DMS79 (cell line): ENCODE measurements at places on chromosomes 5 and 9.

DNA sequence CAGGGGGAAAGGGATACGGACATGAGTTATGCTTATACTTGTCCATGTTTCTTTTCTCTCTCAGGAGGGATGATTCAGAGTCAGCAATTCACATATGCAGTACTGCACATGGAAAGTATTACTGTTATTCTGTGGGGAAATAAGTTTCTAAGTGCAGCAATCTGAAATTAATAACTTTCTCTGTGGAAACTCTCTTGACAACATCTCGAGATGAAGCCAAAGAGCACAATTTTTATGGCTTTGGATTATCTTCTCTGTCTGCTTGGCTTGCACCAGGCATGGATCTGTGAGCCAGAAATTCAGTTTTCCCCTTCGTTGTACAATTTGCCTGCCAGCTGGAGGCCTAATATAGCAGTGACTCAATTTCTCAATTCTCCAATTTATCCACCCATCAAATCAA lies 2.5 kb upstream of the NDFIP1 start:
- no peak for DNase-seq

DNA sequence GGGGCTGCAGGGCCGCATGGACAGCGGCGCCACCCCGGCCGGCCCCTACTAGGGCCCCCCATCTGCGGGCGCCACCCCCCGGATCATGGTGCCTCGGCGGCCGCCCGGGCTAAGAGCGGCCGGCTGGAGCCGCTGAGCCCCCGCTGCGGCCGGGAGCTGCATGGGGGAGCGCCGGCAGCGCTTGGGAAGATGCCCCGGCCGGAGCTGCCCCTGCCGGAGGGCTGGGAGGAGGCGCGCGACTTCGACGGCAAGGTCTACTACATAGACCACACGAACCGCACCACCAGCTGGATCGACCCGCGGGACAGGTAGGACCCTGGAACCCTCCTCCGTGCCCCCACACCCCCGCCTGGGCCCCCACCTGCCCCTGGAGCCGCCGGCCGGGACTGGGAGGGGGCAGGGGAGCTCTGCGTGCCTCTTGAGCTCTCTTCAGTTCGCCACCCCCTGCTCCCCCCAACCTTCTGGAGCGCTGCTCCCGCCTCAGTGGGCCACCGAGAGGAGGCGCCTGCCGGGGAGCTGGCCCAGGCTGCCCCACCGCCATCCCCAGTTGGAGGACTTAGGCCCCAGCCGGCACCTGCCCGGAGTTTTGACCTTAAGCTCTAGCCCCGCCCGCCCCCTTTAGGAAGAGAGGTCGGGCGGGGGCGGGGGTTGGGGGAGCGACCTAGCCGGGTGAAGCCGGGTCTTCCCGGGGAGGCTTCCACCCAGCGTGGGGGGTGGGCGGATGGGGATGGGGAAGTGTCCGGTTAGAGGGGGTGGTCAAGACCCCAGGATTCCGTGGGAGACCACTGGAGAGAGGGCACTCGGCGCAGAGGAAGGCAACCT lies 730 bp downstream of the WWC1 start:
- no peak for DNase-seq

- no peak for DNase-seq
These were observed 246.0 kb upstream of the KIF2A start for GRCh38 chr5:62059960-62060359.

DNA sequence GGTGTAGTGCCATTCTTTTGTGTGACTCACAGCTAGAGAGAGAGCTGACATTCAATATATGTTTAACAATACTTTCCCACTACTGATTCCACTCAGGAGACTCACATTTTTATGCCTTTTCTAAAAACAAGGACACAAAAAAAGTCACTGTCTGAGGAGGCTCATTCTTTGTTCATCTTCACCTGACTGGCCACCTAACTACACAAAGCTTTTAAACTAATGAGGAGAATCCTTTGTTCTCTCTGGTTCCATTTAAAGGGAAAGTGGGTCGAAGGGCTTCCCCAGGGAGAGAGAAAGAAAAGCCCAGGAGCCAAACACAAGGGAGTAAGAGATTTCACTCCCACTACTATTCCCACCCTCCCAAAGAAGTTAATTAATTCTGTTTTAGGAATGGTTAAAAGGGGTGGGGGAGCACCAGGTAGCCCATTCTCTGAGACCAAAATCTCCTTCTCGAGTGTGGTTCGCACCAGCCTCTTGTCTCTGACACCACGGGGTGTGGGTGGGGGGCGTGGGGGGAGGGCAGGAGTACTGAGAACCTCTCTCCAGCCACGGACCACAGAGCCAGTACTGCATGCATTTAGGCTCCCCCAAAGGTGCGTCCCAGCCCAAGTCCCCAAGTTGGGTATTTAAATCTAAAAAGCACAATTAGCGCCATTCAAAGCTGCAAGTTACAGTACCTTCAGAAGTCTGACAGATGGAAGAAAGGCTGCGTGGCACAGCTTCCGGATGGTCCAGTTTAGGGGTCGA lies 747 bp downstream of the TRPM3 start:
- no peak for DNase-seq

DNA sequence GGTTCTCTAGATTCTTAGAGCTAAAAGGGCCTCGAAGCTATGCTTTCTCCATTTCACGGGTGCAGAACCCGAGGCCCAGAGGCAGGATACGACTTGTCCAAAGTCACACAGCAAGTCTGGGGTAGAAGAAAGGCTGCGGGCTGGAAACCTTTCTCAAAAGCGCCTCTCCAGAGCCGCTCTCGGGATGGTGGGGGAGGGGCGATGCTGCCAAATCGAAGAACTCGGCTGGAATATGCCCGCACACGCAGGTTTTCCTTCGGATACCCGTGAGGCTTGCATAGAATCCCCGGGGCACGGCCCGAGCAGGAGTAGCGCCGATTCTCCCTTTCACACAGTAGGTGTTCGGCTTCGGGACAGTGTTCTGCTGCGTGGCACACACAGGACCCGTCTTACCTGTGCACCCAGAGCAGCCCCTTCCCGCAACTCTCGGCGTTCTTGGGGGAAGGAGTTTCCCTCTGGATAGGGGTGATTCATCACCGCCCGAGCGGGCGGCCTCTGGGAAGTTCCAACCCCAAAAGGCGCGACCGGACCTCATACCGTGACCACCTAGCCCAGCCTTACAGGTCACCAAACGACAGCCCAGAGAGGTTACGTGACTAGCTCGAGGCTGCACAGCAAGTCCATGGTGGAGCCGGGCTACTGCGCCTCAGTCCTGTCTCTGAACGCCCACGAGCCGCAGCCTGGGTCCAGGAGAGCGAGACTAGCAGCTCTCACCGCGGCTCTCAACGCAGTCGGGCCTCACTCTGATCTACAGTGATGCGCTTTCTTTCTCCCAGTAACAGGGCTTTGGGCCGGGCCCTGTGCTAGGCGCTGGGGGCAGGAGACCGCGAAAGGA lies 4.1 kb downstream of the PAX5 start:
- no peak for DNase-seq

DNA sequence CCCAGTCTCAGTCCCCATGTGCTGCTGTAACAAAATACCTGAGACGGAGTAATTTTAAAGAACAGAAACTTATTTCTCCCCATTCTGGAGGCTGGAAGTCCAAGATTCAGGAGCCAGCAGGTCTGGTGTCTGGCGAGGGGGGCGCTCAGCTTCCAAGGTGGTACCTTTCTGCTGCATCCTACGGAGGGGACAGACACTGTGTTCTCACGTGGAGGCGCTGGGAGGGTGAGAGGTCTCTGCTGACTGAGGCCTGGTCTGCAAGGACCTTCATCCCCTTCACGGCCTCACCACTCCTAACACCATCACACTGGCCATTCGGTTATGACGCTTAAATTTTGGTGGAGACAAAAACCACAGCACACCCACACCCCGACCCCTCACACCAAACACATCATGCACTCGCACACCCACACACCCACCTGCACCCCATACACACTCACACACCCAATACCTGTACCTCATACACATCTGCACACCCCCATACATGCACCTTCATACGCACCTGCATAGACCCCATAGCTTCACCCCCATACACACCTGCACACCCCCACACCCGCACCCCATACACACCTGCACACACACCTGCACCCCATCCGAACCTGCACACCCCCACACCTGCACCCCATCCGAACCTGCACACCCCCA lies 9.8 kb upstream of the ZDHHC11 start:
- no peak for DNase-seq

DNA sequence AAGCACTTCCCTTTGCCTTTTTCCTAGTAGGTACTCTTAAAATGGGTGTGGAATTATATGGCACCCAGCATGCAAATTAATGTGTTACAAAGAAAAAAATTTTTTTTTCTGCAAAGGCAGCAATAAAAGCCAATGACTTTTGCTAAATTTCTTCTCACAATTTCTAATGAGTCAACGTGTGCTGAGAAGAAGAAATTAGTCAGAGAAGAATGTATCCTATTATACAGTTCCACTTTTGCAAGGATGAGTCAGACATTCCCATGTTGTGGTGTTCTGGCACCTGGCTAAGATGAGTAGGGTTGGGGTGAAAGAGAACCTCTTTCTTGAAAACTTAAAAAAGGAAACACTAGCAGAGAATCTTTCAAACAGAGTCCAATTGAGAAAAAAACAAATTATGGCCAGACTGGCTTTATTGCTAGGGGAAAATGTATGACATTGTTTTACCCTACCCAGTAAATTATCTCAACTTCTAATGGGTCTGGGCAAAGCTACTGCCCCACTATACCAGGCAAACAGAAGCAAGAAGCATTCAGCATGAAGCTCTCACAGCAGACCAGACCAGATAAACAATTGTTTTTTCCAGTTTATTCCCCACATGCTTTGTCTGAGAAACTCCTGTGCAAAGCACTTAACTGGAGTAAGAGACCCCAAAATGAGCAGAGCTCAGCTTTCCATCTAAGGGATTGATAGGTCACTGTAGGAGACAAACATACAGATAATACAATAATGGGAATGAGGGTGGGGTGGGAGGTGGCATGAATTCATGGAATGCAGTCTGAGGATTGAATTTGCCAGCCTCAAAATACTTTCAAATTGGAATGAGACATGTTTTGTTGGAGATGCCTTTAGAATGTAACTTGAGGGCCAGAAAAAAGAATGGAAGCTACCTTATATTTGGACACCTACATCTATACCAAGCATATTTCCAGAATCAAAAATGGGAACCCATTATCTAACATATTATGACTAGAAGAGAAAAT lies 220.8 kb upstream of the RFX3 start:
- no peak for DNase-seq

GRCh38 chr9:71162126-71162525 lies 40.7 kb upstream of the TRPM3 start:
- no peak for DNase-seq

GRCh38 chr5:72109625-72110024 lies 2.4 kb downstream of the MAP1B start:
- DNase-seq = no peak

DNA sequence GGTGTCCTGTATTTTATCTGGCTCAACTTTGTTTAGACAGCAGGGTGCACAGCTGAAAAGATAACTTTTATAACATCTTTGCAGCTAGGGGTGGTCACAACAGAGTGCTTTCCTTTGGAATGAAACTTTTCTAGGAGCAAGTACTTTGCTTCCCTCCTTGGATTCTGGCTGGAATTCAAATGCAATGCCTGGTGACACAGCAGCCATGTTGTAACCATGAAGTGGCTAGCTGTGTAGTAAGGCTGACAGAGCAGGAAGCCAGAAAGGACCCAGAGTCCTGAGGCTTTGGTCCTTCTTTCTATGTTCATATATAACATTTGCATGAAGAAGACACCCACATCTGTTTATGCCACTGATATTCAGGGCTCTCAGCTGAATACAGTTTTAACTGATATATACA lies 48.1 kb downstream of the TENT4A start:
- no peak for DNase-seq

DNA sequence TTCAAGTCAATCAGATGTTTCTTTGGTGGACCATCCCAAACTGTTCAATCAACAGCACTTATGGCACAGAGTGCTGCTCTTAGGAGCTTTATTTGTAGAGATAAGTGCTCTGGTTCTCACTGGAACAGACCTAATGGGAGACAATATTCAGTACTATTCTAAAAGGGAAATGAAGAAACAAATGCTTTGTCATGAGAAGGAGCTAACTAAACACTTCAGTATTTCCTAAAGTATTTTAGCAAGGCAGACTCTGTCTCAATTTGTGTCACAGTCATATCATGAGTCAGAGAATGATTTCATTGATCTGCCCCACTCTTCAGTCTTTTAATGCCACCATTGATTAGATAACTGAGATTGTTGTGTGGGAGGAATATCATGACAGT lies 175.3 kb downstream of the SLF1 start:
- peak; percentile 14 for DNase-seq

GRCh38 chr9:104795082-104795481 lies 31.2 kb downstream of the NIPSNAP3B start:
- DNase-seq = no peak

- no peak for DNase-seq
These were observed 216.9 kb upstream of the TMEM161B start for GRCh38 chr5:88485531-88485930.

- no peak for DNase-seq
These were observed at the start of gene PDLIM4 for GRCh38 chr5:132257131-132258101. TSS of gene PDLIM4 (plus strand) at chr5:132257696. CDS start at chr5:132257735, 39 bp downstream.

GRCh38 chr9:37596504-37596903 lies 4.1 kb upstream of the TOMM5 start:
- DNase-seq = no peak

DNA sequence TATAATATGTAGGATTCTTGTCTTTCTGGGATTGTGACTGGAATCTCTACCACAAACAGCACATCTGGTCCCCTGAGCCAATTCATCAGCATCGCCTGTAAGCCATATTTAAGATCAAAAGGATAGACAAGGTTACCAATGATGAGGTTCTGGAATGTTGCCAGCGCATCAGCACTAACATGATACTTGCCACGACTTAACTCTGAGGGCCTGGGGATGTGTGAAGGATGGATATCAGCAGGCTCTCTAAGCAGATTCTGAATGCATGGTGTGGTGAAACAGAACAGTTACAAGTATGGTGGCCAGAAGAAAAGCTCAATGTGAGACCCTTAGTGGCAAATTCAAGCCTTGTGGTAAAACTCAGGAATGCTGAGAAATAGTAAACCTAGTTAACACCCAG lies 143.0 kb downstream of the XRCC4 start:
- DNase-seq = no peak

- peak; percentile 45 for DNase-seq
These were observed 1.7 kb downstream of the ADAMTS16 start for GRCh38 chr5:5141625-5142525.

- DNase-seq = no peak
These were observed 24.5 kb upstream of the NRARP start for GRCh38 chr9:137326445-137327065.

DNA sequence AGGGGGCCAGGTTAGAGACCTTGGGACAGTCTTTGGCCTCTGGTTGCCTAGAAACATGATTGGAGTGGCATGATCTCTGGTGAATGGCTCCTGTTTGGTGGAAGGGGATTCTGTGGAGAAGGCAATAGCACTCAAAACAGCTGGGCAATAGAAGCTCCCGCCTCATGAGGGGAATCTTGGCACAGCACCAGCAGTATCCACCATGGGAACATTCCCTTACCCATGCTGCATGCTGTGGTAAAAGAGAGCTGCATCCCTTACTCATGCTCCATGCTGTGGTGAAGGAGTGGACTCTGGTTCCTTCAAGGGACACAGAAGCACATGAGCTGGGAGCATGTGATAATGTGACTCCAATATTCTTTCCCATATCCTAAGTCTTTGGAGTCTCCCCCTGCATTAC lies 160.6 kb downstream of the PJA2 start:
- no peak for DNase-seq

- no peak for DNase-seq
These were observed 4.3 kb downstream of the B4GALT1 start for GRCh38 chr9:33162721-33163311.

- no peak for DNase-seq
These were observed 37.7 kb downstream of the SAR1B start for GRCh38 chr5:134594797-134595457.

GRCh38 chr5:58849921-58850667 lies 267.2 kb downstream of the RAB3C start:
- DNase-seq = peak; percentile 15

- no peak for DNase-seq
These were observed 268.2 kb downstream of the ZNF608 start for GRCh38 chr5:124478264-124478663.
